Upper lobe of right lung (tissue), 1 donor: ENCODE measurements at places on chromosomes 2 and 18. TPM values are rescaled to one million over a fixed set of nuclear protein-coding genes. Genes with fewer than 3 reads are reported as not detected.

GRCh38 chr2:126389446-126389845, 266.5 kb upstream of the GYPC start:
- no peak for DNase-seq

DNA sequence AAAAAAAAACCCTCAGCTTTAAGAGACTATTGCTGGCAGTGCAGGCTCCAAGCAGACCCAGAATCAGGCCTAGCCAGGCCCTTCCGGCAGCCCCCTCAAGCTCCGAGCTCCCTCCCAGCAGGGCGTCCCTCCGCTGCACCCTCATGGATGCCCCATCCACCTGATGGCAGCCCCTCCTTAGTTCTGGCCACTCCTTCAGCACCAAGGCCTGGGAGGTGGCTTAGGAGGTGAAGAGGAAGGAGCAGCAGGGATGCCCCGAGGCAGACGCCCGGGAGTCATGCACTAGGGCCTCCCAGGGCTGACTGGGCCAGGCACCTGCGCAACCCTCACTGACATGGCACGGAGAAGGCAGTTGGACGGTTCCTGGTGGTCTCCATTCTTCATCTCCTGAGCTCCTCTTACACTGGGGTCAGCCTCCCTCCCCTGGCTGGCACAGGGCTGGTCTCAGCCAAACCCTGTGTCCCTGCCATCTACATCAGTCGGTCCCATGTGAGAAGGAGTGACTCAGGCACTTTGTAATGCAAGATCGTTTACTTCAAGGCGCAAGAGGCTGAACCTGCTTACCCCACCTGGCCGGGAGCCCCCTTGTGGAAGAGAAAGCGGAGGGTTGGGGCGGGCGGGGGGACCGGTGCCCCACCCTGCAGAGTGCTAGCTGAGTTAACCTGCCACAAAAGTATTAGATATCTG, 53.5 kb upstream of the ID2 start:
- no peak for DNase-seq

GRCh38 chr2:160417745-160418397, 75.7 kb downstream of the RBMS1 start:
- no peak for DNase-seq

DNA sequence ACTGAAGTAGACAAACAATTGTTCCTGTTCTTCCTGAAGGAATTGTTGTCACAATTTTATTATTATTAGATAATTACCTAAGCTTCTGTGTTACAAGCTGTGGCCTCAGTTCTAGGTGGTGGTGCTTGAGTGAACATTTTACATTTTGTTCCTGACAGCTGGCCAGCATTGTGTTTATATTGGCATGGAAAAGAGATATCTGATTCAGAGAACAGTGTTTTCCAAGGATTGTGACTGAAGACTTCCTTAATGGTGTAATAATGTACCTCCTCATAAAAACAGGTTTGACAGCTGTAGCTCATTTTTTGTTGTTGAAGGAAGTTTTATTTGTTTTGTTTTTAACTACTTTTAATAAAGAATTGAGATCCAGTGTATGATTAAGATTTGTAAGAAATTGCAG, 95.2 kb downstream of the EPB41L5 start:
- no peak for DNase-seq

DNA sequence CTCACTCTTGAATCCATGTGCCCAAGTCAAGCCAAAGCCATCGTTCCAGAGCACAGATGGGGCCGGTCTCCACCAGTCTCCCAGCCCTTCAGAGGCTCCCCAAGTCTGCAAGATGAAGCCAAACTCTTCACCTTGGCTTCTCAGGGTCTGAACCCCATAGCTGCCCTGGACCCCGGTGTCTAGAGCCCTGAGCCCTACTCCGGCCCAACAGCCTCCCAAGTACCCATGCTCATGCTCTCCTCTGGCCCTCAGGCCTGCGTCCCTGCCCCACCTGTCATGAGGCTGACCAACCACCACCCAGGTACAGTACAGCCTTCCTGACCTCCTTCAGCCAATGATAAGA, 46.0 kb downstream of the ZNF516 start:
- peak; percentile 56 for DNase-seq

DNA sequence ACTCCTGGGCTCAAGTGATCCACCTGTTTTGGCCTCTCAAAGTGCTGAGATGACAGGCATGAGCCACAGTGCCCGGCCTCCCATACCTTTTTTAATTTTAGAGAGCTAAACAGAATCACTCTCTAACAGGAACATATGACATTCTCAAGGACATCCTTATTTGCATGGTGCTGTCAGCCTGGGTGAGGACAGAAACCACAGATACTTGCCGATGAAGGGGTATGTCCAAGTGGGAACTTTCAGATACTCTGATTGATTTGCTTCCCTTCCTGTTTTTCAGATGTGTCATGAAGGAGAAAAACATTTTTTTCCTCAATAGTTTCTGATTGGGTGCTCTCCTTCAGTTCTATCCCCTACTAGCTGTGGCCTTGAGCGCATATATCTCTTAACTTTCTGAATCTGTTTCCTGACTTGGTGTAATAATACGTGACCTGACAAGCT, 49.6 kb downstream of the MYO3B start:
- DNase-seq: no peak

DNA sequence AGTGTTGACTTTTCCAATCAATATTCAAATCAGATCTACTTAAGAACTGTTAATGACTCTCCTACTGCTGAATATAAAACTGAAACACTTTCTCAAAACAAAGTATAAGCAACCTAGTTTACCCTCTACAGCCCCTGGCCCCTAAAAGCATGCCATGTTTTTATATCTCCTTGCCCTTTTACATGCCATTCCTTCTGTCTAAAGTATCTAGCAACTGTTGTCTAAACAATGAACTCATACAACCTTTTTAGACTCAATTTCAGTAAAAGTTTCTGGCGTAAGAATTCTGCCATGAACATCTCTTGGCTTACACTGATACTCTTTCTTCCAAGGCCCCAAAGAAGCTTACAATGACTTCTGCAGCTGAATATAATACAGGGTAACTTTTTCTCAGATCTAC, 47.8 kb upstream of the GPR75 start:
- DNase-seq: no peak

- no peak for DNase-seq
These were observed 3.9 kb upstream of the FARP2 start for GRCh38 chr2:241352227-241352626.

GRCh38 chr2:123179526-123179925, 845.6 kb upstream of the CNTNAP5 start:
- DNase-seq: no peak

GRCh38 chr2:101112772-101113157, 38.4 kb downstream of the TBC1D8 start:
- DNase-seq: no peak

DNA sequence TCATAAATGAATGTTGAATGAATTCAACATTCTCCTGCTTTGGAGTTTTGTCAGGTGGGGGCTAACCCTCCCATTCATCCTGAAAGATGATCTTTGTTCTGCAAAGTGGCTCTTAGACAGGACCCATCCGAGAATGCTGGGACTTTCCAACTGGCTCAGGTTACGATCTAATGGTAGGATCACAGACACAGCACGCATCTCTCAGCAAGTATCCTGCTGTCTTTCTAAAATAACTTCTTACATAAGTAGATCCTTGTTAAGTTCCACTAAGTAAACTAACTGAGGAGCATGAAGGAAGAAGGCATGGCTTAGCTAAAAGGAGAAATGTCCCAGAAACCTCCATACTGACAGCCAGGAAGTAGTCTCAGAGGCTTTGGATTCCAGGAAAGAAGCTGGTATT, 23.7 kb downstream of the CYP27A1 start:
- DNase-seq: no peak

Gene DSG2
- total RNA-seq: 34.2 TPM

Gene BOD1L2
- not detected for total RNA-seq

Gene SGPP2
- 38.1 TPM for total RNA-seq

Gene TMEM127
- total RNA-seq: 67.3 TPM

Gene PRKAG3
- total RNA-seq: not detected
